Stimulated activated naive CD4-positive, alpha-beta T cell (primary cell): ENCODE measurements at places on chromosomes 1 and 21.

- DNase-seq: no peak
These were observed 20.5 kb downstream of the HSPG2 start for GRCh38 chr1:21916447-21917238.

- no peak for DNase-seq
These were observed 252.2 kb upstream of the C1orf174 start for GRCh38 chr1:4152266-4152665.

DNA sequence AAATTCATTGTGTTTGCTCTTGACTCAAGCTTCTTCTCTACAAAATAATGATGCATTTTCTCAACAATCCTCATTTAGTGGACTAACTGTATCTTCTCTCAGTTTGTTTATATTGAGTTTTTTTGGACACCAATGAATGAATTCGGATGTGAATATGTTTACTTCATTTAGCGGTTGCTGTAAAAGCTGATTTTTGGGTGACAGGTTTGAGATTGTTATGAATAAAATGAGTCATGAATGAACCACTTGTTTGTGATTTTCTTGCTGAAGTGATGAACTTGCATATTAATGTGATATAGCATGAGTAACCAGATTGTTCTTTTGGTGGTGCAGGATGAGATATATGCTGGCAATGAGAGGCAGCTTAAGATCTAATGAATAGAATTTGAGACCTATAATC, 3.1 kb downstream of the DNM3 start:
- DNase-seq: no peak

DNA sequence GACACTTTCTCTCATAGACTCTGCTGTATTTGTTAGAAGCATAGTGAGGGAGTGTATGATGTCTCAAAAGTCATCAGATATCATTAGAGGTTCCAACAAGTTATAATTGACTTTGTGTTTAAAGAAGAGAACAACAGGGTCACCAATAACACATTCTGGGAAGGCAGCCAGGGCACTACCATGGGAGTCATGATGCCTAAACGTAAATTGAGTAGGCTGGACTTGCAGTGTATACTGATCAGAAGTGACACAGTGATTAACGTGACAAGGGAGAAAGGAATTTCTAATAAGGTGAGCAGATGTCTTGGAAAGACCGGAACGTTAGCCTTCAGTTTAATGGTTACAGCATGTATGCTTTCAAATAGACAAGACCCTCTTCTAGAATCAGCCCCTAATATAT, 973.2 kb downstream of the NCAM2 start:
- DNase-seq: no peak

DNA sequence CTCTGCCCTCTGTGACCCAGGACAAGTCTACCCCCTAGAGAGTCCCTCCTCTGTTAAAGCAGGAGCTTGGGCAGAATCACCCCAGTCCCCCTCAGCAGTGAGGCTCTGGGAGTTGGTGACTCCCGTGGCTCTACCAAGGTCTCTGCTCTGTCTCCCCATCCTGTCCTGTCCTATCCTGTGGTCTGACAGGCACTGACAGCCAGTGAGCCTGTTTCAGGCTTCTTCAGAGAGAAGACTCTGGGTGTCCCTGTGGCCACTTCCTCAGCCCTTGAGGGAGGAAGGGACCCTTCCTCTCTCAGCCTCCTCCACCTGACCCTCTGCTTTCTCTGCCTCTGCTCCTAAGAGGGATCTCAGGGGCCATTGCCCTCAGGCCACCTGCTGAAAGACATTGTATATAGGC, 148.7 kb downstream of the FCRL5 start:
- no peak for DNase-seq

GRCh38 chr1:62436039-62436465, 797 bp upstream of the USP1 start:
- DNase-seq: no peak

- DNase-seq: no peak
These were observed 74.2 kb upstream of the COX20 start for GRCh38 chr1:244761279-244761678.

GRCh38 chr1:38083541-38083940, 36.9 kb upstream of the POU3F1 start:
- DNase-seq: no peak
